ENCODE measurements at places on chromosomes 2 and 18. TPM values are rescaled to one million over a fixed set of nuclear protein-coding genes. Genes with fewer than 3 reads are reported as not detected.

BZW1 gene
- 285 TPM for polyA plus RNA-seq

DLX2 gene
- polyA plus RNA-seq, result not detected

GPBAR1 gene
- polyA plus RNA-seq, result 0.14 TPM

MC2R gene
- not detected for polyA plus RNA-seq

DNA sequence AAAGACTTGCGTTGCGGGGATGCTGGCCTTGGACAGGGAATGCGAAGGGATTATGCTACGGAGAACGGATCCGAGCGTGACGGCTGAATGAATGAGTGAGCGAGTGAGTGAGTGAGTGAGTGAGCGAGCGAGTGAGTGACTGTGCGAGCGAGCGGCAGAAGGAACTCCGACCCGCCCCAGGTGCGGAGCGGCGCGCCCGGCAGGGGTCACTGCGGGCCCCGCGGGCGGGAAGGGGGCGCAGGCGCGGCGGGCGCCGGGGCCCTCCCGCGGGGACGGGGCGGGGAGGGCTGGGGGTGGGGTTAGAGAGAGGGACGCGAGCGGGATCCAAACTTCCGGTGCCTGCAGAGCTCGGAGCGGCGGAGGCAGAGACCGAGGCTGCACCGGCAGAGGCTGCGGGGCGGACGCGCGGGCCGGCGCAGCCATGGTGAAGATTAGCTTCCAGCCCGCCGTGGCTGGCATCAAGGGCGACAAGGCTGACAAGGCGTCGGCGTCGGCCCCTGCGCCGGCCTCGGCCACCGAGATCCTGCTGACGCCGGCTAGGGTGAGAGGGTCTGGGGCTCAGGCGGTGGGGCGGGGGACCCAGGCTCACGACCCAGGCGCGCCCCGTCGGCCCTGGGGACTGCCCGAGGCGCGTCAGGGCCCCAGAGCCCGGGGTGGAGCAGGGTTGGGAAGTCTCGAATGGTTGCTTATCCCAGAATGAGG, at the start of gene ITM2C:
Gene ITM2C, plus strand, starts transcription at position 338 of the 702 bp plus-strand sequence. Its CDS starts 84 bp downstream, at position 422.
- H3K4me1 ChIP-seq, result peaks cover 27% of the 10 kb centered on the region
- DNase-seq, result peak; percentile 85
- peak within 1 kb of the TSS; percentile 95 for H3K4me3 ChIP-seq
- peak within 1 kb of the TSS; percentile 88 for H3K27ac ChIP-seq

- H3K27me3 ChIP-seq, result peaks cover 33% of the 10 kb centered on the region
- no peak overlapping the region for H3K27ac ChIP-seq
- H3K36me3 ChIP-seq, result no peaks in the 10 kb centered on the region
Measured at GRCh38 chr18:76525911-76526310, 30.9 kb upstream of the ZNF516 start.

GRCh38 chr2:205709319-205709718, 27.0 kb downstream of the NRP2 start:
- DNase-seq, result no peak
- peaks cover 39% of the 10 kb centered on the region for H3K4me1 ChIP-seq
- H3K36me3 ChIP-seq, result no peaks in the 10 kb centered on the region
- no peak overlapping the region for H3K27ac ChIP-seq

- H3K4me1 ChIP-seq, result no peaks in the 10 kb centered on the region
- no peaks in the 10 kb centered on the region for H3K27me3 ChIP-seq
- no peak for DNase-seq
- H3K36me3 ChIP-seq, result no peaks in the 10 kb centered on the region
- H3K27ac ChIP-seq, result no peak overlapping the region
- H3K4me3 ChIP-seq, result no peak overlapping the region
Measured at GRCh38 chr2:81097361-81097760, 792.8 kb upstream of the LRRTM1 start.

DNA sequence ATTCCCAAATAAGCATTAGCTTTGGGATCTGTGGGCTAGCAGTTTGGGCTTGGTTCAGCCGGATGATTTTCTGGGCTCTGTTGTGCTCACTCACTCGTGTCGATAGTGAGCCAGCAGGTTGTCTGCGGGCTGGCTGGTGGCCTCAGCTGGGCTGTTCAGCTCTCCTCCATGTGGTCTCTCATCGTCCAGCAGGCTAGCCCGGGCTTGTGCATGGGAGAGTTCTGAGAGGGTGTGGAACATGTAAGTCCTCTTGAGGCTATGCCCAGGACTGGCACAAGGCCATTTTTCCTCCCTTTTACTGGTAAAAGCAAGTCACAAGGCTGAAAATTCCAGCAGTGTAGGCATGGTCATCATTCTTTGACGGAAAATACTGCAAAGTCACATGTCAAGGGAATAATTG, 38.5 kb downstream of the NTSR2 start:
- no peaks in the 10 kb centered on the region for H3K36me3 ChIP-seq
- H3K4me3 ChIP-seq, result no peak overlapping the region
- no peaks in the 10 kb centered on the region for H3K4me1 ChIP-seq
- H3K27me3 ChIP-seq, result peaks cover 2% of the 10 kb centered on the region

DNA sequence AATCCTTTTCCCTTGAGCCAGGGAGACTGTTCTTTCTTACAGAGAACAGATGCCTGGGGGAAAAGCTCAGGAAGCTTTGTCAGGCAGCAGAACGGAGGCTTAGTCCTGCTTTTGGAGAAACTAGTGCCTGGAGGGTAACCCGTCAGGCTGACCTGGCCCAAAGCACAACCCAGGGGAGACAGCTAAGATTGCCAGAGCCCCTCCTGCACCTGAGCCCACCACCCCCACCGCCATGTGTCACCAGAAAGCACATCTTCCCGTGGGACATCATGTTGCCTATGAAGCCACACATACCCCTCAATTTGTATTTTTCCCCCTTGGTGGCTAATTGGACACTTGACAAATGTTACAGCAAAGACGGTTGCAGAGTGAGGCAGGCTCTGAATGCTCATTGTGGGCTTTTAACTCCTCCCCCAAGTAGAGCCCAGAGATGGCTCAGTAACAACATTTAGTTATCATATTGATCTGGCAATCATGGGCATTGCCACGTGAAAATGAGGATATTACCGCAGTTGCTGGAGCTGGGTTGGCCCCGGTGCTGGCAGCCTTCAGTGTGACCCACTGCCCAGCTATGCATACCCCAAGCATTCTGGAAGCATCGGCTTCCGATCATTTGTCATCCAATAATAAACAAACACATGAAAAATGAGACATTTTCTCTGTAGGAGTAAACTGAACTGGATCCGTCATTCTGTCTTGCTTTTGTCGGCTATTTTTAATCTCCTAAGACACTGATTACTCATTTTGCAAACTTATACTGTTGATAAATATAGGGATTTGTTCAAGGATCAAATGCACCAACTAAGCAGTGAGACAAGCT, 229.5 kb downstream of the ATAD2B start:
- no peak overlapping the region for H3K4me3 ChIP-seq
- no peak overlapping the region for H3K27ac ChIP-seq
- H3K27me3 ChIP-seq, result no peaks in the 10 kb centered on the region
- no peaks in the 10 kb centered on the region for H3K4me1 ChIP-seq
- H3K36me3 ChIP-seq, result no peaks in the 10 kb centered on the region

DNA sequence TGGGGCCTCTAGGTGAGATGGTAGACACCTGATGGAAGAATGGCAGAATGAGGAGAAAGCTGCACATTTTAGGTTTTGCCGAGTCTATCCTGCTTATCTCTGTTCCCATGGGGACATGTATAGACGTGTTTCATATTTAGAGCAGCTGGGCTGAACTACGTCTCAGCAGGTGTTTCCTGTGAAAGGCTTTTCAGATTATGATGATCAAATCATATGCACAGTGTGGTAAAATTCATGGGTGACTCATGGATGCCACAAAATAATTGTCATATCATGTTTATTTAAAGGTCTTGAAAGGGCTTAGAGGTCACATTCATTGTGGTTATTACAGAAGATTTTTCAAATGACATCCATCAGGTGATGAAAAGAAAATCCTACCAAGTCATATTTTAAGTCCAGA, 90.5 kb downstream of the ICOS start:
- H3K36me3 ChIP-seq, result no peaks in the 10 kb centered on the region
- H3K4me1 ChIP-seq, result no peaks in the 10 kb centered on the region
- H3K27me3 ChIP-seq, result no peaks in the 10 kb centered on the region
- no peak for DNase-seq

DNA sequence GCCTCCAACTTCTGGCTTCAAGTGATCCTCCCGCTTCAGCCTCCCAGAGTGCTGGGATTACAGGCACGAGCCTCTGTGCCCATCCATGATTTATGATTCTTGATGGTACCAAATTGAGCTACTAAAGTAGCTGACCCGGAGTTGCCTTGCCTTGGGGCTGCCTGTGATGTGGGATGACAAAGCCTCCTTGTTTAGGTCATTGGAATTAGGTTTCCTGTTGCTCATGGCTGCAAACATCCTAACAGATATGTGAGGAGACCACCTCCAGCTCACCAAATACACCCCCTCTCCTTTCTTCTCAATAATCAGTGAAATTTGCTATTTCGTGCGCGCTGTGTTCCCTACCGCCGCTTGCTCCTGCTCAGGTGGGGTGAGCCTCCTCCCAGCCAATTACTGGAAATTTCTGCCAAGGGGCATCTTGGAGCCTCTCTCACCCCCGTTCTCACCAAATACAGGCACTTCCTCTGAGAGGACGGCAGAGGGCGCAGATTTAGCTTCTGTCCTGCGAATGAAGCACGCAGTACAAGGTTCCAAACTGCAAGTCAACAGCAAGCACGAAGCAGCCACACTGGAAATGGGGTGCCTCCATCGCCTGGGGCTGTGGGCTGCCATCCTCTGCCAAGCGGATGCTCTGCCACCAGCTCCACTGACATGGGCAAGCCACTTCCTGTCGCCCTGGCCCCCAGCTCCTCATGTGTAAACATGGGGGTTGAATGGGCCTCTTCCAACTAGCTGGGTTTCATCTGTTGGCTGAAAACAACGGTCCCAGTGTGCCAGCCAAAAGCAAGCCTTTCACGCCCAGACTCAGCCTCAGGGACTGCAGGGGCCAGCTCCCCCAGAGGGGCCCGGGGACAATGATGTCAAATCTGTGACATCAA, 71.7 kb downstream of the NCAPH start:
- H3K4me1 ChIP-seq, result peaks cover 58% of the 10 kb centered on the region
- peak overlapping the region; percentile 90 for H3K4me3 ChIP-seq
- no peaks in the 10 kb centered on the region for H3K36me3 ChIP-seq
- H3K27me3 ChIP-seq, result no peaks in the 10 kb centered on the region

- DNase-seq, result no peak
- no peak overlapping the region for H3K4me3 ChIP-seq
- peaks cover 23% of the 10 kb centered on the region for H3K36me3 ChIP-seq
Measured at GRCh38 chr18:62928326-62928725, 213.0 kb downstream of the PHLPP1 start.

DNA sequence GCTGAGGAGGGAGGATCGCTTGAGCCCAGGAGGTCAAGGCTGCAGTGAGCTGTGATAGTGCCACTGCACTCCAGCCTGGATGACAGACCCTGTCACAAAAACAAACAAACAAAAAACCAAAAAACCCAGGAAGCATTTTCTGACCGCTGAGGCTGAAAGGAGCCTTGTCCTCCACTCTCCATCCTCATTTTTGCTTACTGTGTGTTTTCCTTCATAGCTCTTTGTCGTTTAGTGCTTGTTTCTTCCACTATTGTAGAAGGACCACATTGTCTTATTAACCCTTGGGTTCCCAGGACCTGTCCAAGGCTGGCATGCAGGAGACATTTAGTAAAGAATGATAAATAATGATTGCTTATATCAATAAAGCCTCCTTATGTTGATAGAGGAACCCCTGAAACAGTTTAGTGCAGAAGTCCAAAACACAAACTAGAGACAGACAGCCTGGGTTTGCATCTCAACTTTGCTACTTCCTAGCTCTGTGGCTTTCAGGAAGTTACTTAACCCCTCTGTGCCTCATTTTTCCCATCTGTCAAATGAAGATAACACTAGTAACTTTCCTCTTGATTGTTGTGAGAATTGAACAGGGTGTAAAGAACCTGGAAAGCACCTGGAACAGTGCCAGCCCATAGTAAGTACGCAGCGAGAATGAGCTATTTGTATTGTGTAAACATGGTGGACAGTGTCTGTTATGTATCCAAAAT, 126.0 kb downstream of the LPIN1 start:
- H3K27me3 ChIP-seq, result no peaks in the 10 kb centered on the region
- no peak overlapping the region for H3K27ac ChIP-seq
- H3K36me3 ChIP-seq, result no peaks in the 10 kb centered on the region
- no peak overlapping the region for H3K4me3 ChIP-seq

DNA sequence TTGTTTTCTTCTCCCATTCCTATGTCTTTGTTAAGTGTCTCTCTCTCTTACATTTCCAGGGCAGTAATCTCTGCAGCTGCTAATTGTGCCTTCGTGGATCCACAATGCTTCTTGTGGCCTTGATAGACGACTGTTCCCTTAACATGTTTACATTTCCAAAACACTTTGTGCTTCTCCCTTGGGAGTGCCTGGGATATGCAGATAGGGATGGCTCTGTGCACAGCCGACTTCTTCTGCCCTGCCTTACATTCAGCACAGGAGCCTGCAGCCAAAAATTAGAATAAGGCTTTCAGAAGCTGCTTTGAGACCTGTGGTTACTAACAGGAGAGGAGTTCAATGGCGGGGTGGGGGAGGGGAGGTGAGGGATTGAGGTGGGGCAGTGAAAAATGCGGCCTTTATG, 328.9 kb downstream of the TDRD15 start:
- no peaks in the 10 kb centered on the region for H3K4me1 ChIP-seq
- DNase-seq, result no peak
- H3K27ac ChIP-seq, result no peak overlapping the region
- no peaks in the 10 kb centered on the region for H3K36me3 ChIP-seq
- peaks cover 4% of the 10 kb centered on the region for H3K27me3 ChIP-seq
- no peak overlapping the region for H3K4me3 ChIP-seq

DNA sequence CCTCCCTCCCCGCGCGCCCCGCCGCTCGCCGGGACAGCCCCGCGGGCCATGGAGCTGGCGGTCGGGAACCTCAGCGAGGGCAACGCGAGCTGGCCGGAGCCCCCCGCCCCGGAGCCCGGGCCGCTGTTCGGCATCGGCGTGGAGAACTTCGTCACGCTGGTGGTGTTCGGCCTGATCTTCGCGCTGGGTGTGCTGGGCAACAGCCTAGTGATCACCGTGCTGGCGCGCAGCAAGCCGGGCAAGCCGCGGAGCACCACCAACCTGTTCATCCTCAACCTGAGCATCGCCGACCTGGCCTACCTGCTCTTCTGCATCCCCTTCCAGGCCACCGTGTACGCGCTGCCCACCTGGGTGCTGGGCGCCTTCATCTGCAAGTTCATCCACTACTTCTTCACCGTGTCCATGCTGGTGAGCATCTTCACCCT, 865 bp downstream of the GALR1 start:
- DNase-seq, result no peak
- H3K4me3 ChIP-seq, result peak overlapping the region; percentile 55
- H3K36me3 ChIP-seq, result peaks cover 7% of the 10 kb centered on the region
- no peak overlapping the region for H3K27ac ChIP-seq
- H3K27me3 ChIP-seq, result peaks cover 73% of the 10 kb centered on the region
- peaks cover 12% of the 10 kb centered on the region for H3K4me1 ChIP-seq

DNA sequence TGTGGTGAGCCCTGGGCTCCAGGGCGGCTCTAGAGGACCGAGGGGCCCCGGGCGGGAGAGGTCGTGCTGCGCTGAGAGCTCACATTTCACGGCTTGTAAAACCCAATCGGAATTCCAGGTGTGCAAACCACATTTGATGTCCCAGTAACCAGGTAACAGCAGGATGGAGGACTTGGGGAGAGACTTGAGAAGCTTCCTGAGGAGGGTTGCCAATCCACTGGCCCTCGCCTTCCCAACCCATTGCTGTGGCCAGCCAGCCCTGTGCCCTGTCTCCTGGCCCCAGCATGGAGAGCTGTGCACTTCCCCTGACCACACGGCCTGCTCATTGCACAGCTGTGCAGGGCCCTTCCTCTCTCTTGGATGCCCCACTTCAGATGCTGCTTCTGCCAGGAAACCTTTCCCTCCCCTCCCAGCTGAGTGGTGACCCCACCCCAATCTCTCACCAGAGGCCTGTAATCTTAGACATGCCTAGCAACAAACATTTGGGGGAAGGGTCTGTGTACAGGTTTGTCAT, 39.6 kb downstream of the ASB1 start:
- peaks cover 3% of the 10 kb centered on the region for H3K36me3 ChIP-seq
- no peaks in the 10 kb centered on the region for H3K27me3 ChIP-seq
- H3K27ac ChIP-seq, result no peak overlapping the region
- H3K4me1 ChIP-seq, result peaks cover 2% of the 10 kb centered on the region
- H3K4me3 ChIP-seq, result no peak overlapping the region
- DNase-seq, result no peak

Measured in naive thymus-derived CD8-positive, alpha-beta T cell (primary cell).